ENCODE measurements at places on chromosomes 1 and 21. TPM values are rescaled to one million over a fixed set of nuclear protein-coding genes. Genes with fewer than 3 reads are reported as not detected.

BATF3 gene
- 13.9 TPM for total RNA-seq

TRNP1 gene
- 15.0 TPM for total RNA-seq

PLPPR4 gene
- 3.8 TPM for total RNA-seq

S100A2 gene
- total RNA-seq = 1.8 TPM

SYDE2 gene
- total RNA-seq = 16.7 TPM

LCE1A gene
- total RNA-seq = not detected

ZNF670 gene
- total RNA-seq = 4.1 TPM

VWA1 gene
- total RNA-seq = 35.6 TPM

AMY1B gene
- total RNA-seq = not detected

PRKAA2 gene
- 8.6 TPM for total RNA-seq

FASLG gene
- 0.33 TPM for total RNA-seq

DNA sequence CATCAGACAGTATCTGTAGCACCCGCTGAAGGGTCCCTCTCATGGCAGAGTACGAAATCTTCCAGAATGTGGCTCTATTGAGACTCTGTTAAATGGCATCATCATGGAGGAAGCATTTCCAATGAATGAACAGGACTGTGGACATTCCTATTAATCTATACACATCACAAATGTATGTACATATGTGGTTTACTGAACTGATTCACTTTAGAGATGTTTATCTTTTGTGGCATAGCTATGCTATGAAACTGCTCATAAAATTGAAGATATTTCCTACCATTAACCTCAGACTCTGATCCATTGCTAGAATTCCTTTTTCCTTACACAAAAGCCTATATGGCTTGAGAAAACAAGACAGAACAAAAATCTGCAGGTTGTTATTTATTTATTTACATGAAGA lies 259.6 kb upstream of the RRP15 start:
- no peak for DNase-seq

DNA sequence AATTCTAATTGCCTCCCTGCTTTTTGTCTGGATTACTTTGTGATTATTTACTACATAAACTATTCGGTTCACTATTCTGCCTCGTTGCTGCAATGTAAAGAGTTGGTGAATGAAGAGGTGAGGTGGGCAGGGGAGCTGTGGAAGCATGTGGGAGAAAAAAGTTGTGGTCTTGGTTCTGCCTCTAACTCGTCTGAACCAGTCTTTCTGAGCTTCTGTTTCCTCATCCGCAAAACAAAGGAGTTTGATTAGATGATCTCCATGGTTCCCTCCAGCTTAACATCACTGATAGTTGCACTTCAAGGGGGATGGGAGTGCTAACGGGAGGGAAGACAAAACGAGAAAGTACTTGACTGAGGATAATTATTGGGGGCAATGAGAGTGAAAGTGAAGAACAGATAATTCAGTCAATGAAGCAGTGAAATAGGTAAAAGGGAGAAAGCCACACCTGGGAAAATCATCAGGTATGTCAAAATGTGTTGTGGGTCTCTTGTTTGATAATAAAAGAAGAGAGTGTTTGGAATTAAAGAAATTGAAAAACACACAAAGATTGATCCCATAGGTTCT lies 26.2 kb upstream of the UHMK1 start:
- no peak for DNase-seq

DNA sequence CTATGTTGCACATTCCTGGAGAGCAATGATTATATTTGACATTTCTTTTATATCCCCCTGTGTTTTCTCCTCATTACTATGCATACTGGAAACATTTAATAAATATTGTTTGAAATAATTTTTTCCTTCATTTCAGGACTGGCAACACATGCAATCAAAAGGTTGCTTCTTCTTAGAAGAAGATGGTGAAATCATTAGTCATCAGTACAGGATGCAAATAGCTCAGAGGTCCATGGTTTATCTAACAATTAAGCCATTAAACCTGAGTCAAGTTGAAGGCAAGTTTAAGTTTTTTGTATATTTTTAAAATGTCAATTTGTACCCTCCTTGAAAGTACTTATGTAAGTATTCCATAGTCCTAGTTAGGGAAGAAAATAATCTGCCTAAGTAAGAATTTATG lies 22.5 kb downstream of the EFCAB7 start:
- DNase-seq = no peak

DNA sequence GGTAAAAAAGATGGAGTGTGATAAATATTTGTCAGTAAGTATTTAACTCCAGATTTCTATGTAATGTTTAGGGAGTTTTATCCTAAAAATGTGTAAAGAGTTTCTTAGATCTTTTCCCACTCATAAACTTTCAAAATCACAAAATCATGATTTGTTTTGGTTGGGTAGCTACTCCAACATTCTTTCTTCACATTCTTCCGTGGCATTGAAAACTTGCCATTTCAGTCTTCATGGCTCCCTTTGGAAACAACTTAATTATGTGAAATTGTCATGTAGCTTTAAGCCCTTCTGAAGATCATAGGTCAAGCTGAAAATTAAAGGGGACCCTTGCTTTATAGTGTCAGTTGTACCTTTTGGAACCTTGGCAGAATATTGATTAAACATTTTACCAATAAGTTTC lies 73.2 kb downstream of the ADGRL2 start:
- no peak for DNase-seq

DNA sequence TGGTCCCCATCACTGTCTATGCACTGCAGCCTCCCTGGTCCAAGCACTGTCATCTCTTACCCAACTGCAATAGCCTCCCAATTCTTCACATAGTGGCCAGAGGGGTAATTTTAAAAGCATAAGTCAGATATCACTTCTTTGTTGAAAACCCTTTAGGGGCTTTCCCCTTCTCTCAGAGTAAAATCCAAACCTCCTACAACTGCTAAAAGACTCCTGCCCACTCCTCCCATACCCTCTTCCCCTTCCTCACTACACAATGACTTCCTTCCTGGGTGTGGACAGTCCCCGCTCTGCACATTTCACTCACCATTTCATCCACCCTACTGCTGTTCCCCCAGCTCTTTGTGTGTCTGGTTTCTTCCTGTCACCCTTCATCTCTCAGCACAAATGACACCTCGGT lies 8.3 kb downstream of the MCOLN2 start:
- DNase-seq = no peak

DNA sequence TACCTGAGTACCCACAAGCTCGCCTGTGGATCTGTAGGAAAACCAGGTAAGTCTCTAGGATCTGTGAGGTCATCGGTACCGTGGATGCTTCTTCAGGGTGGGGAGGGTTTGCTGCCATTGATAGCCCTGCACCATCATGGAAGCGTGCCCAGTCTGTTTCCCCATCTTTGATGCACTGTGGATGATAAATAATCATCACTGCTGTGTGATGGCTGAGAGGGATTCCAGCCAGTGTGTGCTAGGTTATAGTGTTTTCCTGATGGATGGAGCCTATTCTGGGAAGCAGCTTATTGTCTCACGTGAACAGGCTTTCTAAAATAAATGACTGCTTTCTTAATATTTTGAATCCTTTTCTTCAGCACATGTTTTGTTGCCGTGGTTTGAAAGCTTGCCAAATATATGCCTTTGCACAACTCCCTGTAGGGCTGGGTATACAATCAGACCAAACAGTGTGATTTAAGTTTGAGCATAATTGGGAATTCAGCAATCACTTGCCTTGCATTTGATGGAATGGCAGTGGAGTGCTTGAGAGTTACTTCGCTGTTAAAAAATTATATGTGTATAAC lies 113.8 kb downstream of the CAMTA1 start:
- no peak for DNase-seq

DNA sequence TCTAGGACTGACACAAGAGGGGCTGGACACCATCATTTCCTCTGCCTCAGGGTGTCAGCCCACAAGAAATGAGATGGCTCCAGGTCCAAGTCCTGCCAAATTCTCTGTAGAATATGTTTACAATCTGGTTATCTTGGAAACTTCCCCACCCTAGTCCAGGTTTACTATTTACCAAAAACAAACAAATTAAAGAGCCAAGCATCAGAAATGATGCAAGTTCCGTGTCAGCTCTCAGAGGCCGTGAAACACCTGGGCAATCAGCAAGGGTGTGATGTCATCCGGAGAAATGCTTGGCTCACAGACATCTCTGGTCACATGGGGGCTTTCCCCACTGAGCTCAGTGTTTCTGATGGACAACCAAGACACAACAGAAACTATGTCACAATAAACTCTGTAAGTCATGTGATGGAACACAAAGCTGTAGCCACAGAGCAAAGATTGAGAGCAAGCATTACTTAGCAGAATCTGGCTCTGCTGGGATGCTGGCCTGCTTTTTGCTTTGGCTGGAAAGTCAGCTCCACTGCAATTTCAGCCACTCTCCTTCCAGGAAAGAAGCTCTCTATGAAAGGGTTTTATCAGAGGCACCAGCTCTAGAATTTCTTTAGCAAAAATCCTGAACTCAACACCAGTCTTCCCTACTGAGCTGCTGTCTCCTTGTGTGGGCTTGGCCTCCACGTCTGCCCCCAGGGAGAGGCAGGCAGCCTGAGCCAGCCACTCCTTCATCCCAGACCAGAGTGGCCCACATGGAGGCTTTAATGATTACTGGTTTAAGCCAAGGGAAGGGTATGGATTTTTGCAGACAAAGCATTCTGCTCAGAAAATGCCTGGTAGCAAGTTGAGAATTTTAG lies 55.9 kb downstream of the NENF start:
- peak; percentile 78 for DNase-seq

DNA sequence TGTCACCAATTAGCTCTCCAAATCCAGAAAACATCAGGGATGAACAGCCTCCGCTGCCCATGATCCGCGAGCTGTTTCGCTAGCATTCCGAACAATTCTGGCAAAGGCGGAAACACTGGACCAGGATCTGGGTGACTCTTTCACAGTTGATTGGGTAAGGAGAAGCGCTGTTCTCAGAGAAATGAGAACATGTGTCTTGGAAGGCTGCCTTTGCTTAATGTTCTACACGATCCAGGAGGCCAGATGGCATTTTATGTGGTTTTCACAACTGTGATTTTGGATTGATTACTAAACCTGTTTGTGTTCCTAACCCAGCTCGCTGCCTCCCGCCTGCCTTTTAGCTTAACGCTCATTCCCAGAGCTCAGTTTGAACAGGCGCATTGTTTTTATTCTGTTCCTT lies 144.0 kb downstream of the KIF26B start:
- DNase-seq = no peak

- DNase-seq = no peak
Observed at GRCh38 chr1:54934869-54935268, 45.6 kb upstream of the TMEM61 start.

GRCh38 chr1:24369199-24369598 lies 44.4 kb downstream of the STPG1 start:
- DNase-seq = no peak

DNA sequence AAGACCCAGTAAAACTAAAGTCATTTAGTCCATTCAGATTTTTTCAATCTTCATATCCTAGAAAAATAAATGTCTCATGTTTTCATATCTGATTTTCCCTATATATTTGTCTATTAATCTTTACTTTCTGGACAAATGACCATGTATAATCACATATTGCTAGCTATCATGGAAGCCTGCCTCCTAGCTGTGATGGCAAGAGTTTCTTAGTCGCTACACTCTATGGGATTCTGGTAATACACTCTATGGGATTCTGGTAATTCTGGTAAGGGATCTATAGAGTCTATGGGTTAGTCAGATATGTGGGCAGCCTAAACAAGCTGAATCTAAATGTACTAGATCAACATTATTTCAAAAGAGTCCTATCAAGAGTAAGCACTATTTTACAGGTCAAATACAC lies 198.7 kb upstream of the LHX8 start:
- no peak for DNase-seq

GRCh38 chr1:185608177-185608576 lies 126.0 kb upstream of the HMCN1 start:
- DNase-seq = no peak

DNA sequence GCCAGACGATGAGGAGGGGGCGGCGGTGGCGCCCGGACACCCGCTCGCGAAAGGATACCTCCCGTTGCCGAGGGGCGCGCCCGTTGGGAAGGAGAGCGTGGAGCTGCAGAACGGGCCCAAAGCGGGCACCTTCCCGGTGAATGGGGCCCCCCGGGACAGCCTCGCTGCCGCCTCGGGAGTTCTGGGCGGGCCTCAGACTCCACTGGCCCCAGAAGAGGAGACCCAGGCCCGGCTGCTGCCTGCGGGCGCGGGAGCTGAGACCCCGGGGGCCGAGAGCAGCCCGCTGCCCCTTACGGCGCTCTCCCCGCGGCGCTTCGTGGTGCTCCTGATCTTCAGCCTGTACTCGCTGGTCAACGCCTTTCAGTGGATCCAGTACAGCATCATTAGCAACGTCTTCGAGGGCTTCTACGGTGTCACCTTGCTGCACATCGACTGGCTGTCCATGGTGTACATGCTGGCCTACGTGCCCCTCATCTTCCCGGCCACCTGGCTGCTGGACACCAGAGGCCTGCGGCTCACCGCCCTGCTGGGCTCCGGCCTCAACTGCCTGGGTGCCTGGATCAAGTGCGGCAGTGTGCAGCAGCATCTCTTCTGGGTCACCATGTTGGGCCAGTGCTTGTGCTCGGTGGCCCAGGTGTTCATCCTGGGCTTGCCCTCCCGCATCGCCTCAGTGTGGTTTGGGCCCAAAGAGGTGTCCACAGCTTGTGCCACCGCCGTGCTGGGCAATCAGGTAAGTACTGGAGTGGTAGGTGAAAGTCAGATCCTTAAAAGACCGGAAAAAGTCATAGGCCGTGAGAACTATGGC lies 588 bp downstream of the FLVCR1 start:
- peak; percentile 75 for DNase-seq

DNA sequence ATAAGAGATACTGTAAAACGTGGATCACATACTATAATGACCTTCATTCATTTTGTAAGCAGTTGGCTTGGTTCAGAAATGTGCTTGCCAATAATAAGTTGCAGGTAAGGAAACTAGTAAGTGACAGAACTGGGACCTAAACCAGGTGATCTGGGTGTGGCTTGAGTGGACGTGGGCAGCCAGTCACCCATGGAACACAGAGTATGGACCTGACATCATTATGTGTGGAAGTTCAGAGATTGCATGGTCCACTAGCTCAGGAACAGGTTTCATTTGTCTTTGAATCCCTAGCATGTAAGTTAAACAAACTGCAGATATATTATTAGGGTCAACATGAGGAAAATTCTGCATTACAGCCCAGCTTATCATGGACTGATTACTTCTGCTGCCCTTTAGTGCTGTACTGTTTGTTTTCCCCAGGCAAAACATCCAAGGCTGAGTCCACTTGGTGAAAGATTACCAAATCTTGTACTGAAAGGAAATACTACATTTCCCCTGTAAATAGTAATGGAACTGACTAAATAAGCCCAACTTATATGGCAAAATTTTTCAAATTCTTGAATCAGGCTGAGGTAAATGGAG lies 327.3 kb upstream of the SGIP1 start:
- DNase-seq = no peak

DNA sequence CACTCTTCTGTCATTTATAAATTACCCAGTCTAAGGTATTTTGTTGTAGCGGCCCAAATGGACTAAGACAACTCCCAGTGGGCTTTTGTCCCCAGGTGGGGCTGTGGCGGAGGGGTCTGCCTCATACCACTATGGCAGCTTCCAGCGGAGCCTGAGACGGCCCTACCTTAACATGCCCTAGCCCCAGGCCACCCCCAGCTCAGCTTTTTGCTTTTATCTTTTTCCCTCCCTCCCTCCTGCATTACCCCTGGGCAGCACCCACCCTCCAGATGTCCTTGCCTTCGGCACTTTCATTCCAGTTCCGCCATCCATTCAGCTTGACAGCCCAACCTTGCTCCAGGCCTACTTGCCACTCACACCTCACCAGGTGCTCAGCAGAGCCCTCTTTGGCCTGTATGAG lies 307.3 kb downstream of the PTPRU start:
- no peak for DNase-seq

- no peak for DNase-seq
Observed at GRCh38 chr21:40345711-40346321, 478.6 kb downstream of the PCP4 start.
